ENCODE measurements at places on chromosomes 6 and 20.

DNA sequence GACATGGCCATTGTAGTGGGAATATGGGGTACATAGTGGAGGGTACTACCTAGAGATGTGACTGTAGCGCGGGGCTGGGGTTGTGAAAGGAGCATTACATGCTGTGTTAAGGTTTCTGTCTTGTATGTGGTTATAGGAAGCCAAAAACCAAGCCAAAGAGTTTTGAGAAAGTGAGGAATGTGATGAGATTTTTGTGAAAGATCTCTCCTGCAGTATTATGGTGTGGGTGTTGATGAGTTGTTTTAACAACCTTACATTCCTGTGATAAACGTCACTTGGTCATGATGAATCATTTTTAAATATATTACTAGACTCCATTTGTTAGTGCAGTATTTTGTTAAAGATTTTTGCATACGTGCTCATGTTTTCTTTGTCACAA lies 48.9 kb downstream of the ZFAND3 start:
- DNase-seq: no peak

GRCh38 chr6:17972978-17973622 lies 14.3 kb downstream of the KIF13A start:
- DNase-seq: no peak

- no peak for DNase-seq
These were observed 7.5 kb upstream of the BFSP1 start for GRCh38 chr20:17538517-17539170.

DNA sequence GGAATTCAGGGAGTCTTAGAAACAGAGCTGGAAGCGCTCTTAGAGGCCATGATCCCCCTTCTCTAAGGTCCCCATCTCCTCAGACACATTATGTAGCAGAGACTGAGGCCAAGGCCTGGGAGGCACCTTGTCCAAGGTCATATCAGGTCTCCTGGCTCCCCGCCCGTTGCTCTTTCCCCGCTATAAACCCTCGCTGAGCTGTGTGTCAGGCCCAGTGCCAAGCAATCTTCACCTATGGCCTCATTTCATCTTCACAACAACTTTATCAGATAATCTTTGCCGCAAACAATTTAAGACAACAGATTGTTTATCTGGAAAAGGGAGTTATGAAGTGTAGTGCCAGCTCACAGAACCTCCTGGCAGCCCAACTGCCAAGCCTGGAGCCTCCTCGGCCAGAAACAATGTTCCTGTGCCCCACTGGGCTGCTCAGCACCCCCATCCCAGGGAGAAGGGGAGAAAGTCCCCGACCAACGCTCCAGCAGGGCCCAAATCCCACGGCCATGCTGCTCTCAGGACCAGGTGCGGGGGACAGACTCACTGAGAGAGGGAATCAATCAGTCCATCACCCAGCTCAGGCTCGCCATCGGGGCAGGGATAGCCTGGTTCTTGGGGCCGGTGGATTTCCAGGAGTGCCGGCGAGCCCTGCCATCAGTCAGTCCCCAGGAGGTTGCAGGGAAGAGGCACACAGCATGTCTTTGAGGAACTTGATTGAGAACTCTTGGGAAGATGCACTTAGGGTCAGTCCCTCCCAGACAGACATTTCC lies 16.9 kb upstream of the FANCE start:
- DNase-seq: no peak

- no peak for DNase-seq
These were observed 525 bp downstream of the FAM229B start for GRCh38 chr6:112087916-112088315.
